ENCODE measurements at places on chromosomes 1 and 21.

DNA sequence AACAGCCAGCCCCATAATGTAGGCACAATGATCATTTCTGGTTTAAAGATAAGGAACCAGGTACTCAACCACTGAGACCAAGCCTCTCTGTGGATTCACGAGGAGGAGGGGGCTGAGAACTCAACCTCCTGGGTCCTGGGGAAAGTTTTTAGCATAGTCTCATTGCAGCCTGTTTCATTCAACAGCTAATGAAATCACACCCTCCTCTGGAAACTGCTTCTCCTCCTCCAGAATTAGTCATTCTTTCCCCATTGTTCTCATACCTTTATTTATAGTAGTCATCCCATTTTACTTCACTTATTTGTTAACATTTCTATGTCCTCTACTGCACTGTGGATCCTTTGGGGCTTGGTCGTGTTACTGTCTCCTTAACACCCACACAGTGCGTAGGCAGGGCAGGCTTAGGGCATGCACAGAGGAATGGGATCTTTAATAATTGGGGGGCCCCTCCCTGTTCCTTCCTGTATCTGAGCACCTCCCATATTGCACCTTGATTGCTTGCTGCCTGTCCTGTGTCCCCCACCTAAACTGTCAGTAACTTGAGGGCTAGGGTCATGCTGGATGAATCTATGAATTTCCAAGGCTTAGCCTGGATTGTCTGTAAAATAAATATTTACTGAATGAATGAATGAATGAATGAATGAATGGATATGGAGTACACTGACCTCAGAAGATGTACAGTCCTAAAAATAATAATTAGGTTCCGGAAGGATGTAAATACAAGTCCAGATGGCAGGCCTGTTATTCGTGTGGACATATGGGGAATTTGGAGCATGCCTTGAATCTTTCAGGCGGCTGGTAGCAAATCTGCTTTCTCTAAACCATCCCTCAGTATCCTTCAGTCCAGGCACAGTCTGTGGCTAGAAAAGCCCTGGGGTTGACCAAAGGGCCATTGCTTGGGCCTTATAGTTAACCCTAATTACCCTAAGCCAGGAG lies 153.8 kb upstream of the HMGB4 start:
- H3K4me1 ChIP-seq: no peaks in the 10 kb centered on the region
- H3K27me3 ChIP-seq: no peaks in the 10 kb centered on the region

- H3K4me3 ChIP-seq: no peak overlapping the region
- no peaks in the 10 kb centered on the region for H3K36me3 ChIP-seq
- H3K4me1 ChIP-seq: no peaks in the 10 kb centered on the region
- DNase-seq: no peak
Observed at GRCh38 chr1:212302745-212303383, 17.7 kb downstream of the PPP2R5A start.

DNA sequence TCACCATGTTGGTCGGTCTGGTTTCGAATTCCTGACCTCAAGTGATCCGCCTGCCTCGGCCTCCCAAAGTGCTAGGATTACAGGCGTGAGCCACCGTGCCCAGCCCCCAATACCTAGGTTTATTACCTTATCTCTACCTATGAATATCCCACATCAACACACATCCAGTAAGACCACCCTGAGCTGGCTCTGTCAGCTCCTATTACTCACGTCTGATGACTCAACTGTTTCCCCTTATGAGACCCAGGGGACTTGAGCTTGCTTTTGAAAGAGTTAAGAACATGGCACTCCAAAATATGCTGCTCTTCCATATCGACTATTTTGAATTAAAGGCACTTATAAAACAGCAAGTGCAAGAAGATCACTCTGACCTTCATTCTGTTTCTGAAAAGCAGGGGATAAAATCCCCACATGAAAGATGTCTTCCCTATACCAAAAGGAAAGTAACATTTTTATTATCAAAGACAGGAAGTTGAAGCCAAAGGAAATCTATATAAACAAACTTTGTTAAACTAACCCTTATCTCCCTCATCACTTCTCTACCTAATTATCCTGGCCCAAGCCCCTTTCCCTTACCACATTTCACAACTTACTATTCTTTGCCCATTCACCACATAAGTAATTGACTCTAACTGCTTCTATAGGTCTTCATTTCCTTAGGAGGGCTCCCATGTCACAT lies 41.3 kb upstream of the OSBPL9 start:
- H3K27ac ChIP-seq: no peak overlapping the region
- no peak for DNase-seq
- H3K4me1 ChIP-seq: no peaks in the 10 kb centered on the region
- H3K4me3 ChIP-seq: no peak overlapping the region

DNA sequence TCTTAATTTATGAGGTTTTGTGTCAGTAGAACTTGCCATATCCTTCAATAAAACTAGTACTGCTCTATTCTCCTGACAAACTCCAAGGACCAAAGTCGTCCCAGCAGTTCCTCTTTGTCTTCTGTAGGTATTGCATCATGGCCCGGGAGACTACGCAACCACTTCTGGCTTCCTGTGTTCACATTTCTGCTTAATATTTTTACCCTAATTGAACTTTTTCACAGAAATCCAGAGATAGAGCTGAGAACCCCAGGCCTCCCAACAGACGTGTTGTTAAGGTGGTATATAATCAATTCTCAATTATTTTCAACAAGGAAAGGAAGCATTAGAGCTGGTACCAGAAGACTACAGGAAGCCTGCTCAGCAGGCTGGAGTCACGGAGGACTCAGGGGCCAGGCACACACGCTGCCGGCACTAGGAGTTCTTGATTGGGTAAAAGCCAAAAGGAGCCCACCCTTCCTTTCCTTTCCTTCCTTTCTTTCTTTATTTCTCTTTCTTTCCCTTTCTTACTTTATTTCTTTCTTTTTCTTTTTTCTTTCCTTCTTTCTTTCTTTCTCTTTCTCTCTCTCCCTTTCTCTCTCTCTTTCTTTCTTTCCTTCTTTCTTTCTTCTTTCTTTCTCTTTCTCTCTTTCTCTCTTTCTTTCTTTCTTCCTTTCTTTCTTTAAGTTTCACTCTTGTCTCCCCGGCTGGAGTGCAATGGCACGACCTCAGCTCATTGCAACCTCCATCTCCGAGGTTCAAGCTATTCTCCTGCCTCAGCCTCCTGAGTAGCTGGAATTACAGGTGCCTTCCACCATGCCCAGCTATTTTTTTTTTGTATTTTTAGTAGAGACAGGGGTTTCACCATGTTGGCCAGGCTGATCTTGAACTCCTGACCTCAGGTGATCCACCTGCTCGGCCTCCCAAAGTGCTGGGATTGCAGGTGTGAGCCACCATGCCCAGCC lies 173.7 kb downstream of the ZBTB18 start:
- no peak overlapping the region for H3K4me3 ChIP-seq
- DNase-seq: no peak
- no peaks in the 10 kb centered on the region for H3K36me3 ChIP-seq
- no peak overlapping the region for H3K27ac ChIP-seq

- DNase-seq: no peak
- H3K4me3 ChIP-seq: no peak overlapping the region
- H3K27me3 ChIP-seq: no peaks in the 10 kb centered on the region
- no peaks in the 10 kb centered on the region for H3K36me3 ChIP-seq
Observed at GRCh38 chr1:162984699-162985098, 84.5 kb upstream of the RGS4 start.

DNA sequence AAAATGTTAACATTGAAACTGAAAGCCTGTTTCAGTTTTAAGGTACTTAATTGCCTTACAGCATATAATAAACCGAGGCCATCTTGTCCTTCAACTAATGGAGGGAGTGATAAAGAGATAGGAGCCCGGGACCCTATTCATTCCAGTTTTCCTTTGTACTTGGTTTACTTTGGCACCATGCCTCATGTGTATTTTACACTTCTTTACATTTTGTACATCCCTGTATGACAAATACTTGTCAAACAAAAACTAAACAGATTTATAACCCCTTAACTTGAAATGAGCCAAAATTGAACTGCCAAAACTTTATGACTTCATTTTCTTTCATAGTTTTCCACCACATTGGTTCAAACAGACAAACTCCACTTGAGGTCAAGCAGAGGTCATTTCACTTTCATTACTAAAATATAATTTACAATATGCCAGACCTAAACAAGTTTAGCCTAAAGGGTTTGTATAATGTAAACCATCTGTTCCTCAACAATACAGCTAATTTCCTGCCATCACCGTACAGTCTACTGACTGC lies 30.9 kb upstream of the UBE2U start:
- no peak overlapping the region for H3K4me3 ChIP-seq
- H3K36me3 ChIP-seq: 0 out of 2 replicates have a peak, but pooled peaks cover 2% of the 10 kb centered on the region
- DNase-seq: no peak
- H3K27me3 ChIP-seq: no peaks in the 10 kb centered on the region
- H3K4me1 ChIP-seq: no peaks in the 10 kb centered on the region

- H3K27ac ChIP-seq: no peak overlapping the region
- H3K36me3 ChIP-seq: no peaks in the 10 kb centered on the region
- H3K27me3 ChIP-seq: peaks cover 3% of the 10 kb centered on the region
- no peak overlapping the region for H3K4me3 ChIP-seq
Observed at GRCh38 chr1:36159614-36160387, 3.8 kb downstream of the MAP7D1 start.

DNA sequence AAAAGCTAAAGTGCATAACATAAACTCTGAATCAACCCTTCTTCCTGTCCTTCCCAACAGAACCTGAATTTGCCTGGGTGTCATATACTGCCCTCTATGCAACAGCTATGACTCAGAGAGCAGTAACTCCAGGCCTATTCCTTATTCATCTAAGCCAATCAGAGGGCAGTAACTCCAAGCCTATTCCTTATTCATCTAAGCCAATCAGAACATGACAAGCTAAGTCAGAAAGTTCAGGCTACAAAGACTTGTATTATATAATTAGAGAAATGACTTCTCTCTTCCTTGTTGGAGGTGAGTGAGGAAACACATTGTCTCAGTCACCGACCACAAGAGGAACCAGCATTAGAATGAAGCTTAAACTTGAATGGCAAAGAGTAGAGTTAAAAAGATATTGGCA lies 26.2 kb upstream of the TADA1 start:
- no peak overlapping the region for H3K27ac ChIP-seq
- DNase-seq: no peak
- H3K36me3 ChIP-seq: no peaks in the 10 kb centered on the region
- H3K4me3 ChIP-seq: no peak overlapping the region

- no peak overlapping the region for H3K27ac ChIP-seq
- H3K27me3 ChIP-seq: no peaks in the 10 kb centered on the region
Observed at GRCh38 chr1:111471012-111471411, 2.8 kb upstream of the C1orf162 start.

DNA sequence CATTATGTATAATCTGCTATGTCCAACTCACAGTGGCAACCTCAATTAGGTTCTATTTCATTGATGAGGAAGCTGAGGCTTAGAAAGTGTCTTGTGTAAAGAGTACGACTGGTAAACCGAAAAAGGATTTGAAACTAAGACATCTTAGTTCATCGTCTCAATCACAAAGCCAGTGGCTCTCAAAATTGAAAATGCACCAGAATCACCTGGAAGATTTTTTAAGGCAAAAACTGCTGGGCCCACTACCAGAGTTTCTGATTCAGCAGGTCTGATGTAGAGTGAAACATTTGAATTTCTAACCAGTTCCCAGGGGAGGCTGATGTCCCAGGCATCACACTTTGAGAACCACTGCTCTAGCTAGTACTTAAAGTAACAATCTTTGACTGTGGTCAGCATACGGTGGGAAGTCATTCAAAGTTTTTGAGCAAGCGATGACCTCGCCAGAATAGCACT lies 5.2 kb upstream of the LRRC53 start:
- DNase-seq: no peak
- no peak overlapping the region for H3K4me3 ChIP-seq
- no peaks in the 10 kb centered on the region for H3K27me3 ChIP-seq
- no peaks in the 10 kb centered on the region for H3K4me1 ChIP-seq
- no peak overlapping the region for H3K27ac ChIP-seq

DNA sequence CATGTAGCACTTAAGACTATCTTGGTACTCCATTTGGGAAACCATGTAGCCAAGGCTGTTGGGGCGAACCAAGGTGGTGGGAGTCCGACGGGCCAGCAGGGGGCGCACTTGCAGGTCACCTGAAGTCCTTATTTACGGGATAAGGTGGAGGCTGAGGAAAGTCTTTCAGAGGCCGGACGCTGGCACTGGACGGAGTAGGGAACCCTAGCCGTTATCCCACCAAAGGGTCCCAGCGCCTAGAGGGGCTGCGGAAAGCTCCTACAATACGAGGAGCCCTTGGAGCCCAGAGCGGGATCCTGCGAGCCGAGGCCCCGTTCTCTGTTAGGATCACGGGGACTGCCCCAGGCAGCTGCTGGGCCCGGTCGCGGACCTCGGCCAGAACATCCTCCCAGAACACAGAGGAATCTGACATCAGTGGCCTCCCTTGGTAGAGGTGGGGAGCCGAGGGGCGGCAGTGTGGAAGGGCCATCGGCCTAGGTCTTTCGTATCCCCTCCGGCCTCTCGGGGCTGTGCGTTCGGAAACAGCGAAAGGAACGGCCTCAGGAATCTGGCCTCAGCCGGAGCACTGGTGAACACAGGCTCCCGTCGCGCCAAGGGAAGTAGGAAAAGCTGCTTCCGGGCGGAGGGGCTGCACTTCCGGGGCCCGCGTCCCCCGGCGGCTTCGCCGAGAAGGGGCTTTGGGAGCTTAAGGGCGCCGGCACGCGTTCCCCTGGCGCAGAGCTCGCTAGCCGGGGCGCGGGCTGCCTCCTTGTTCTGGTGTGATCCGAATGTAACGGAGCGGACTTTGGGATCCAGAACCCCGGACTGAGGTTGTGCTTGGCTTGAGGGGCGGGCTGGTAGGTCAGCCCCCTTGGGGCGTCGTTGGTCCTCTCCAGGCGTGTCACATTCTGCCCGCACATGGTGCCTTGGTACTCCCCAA lies 29.9 kb upstream of the RPTN start:
- DNase-seq: no peak
- no peaks in the 10 kb centered on the region for H3K27me3 ChIP-seq
- H3K27ac ChIP-seq: no peak overlapping the region
- H3K4me1 ChIP-seq: 0 out of 2 replicates have a peak, but pooled peaks cover 1% of the 10 kb centered on the region
- H3K36me3 ChIP-seq: no peaks in the 10 kb centered on the region

DNA sequence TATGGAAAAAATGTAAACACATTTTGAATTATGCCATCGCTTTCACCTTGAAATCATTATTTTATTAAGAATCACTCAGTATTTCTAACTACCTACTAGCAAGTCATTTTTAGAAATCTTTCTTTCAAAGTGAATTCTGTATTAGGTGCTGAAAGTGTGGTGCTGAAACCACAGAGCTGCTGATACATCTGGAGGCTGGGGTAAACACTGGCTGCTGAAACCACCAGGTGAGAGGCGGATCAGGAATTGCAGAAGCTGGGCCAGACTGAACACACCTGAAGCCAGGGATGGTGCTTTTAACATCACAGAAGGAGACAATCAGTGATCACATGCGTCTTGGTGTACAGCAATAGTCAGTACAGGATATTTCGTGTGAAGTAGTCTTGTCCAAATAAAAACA lies 42.2 kb upstream of the KCNE1 start:
- H3K27me3 ChIP-seq: no peaks in the 10 kb centered on the region
- no peak overlapping the region for H3K4me3 ChIP-seq
- H3K36me3 ChIP-seq: no peaks in the 10 kb centered on the region

DNA sequence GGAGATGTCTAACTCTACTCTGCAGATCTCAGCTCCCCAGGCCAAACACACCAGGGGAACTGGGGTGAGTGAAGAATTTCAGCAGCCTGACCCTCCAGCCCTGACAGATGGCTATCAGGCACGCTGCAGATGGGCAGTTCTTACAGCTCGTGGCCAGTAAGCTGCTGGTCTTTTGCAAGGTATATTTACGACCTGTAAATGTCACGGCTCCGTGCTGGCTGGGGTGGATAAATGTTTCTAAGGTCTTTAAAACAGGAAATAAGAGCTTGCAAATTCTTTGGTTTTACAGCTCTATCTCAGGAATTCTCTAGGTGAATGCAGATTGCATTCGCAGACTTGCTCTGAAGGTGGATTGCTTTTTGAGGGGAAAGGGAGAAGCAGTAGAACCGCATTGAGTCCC lies 10.1 kb downstream of the DOP1B start:
- no peaks in the 10 kb centered on the region for H3K27me3 ChIP-seq
- no peak overlapping the region for H3K4me3 ChIP-seq
- H3K36me3 ChIP-seq: no peaks in the 10 kb centered on the region

All from iPS DF 6.9 (cell line).